ENCODE measurements at places on chromosomes 11 and 22.

GRCh38 chr11:125166764-125167291, 2.3 kb downstream of the PKNOX2 start:
- no peak for DNase-seq

DNA sequence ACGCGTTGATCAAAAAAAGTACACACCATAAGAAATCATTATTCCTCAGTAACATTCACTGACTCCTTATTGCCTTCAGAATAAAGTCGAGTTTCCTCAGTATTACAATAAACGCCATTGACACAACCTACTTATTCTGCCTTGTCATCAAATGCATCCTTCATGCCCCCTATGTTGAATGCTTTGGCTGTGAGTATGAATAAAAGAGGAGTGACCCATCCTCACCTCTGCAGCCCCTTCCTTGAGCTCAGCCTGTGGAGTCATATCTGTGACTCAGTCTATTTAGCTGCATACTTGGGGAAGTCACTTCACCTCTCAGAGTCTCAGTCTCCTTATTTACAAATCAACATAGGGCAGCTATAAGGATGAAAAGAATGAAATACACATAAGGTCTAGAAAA, 65.1 kb downstream of the USP35 start:
- DNase-seq: no peak

DNA sequence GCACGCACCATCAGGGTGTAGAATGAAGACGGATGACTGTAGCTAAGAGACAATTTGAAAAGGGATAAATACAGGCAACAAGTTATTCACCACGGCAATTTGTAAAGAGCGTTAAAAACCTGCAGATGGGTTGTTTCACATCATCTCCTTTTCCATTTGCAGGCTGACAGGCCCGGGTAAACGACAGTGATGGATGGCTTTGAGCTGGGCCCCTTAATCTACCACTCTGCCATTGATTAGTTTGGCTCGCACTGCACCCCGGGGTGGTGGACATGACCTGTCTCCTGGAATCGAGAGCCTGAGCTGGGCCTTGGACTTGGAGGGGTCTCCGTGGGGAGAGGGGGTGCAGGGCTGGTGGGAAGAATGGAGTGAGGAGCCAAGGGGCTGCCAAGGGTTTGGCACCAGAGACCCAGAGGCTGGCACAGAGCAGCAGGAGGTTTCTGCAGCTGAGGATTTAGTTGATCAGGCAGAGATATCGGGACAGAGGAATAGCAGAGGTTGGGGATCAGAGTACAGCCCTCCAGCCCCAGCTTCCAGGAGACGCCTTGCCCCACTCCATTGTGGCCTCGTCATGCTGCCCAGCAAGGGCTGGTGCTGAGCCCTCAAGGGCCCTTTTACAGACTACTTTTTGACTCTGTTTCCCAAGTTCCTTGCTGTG, 110.6 kb upstream of the NECTIN1 start:
- DNase-seq: no peak

DNA sequence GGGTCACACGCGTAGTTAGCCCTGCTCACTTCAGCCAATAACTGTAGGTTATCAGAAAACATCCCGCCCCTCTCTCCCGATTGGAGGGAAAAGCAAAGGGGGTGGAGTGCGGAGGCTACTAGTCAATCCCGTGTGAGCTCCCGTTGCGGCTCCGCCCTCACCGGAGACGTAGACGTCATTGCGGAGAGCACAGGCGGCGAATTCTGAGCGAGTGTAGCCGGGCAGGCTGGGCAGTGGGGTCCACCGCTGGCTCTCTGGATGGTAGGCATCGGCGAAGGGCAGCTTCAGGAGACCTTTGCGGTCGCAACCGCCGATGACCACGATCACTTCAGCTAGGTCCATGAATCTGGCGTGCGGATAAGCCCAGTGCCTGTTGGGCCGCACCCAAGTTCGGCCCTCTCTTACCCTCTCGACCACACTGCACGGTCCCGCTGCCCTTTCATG, 4.7 kb downstream of the KLHL35 start:
- peak; percentile 72 for DNase-seq

Measured in stimulated activated CD8-positive, alpha-beta memory T cell treated with anti-CD3 and anti-CD28 coated beads, Interleukin-7, amount 100 ng/mL, for 48 hours (primary cell).